Sigmoid colon (tissue), 7 donors: ENCODE measurements at places on chromosomes 16 and 17.
A peak's percentile ranks its signal among the peaks of the same experiment; 100 is the strongest.

DNA sequence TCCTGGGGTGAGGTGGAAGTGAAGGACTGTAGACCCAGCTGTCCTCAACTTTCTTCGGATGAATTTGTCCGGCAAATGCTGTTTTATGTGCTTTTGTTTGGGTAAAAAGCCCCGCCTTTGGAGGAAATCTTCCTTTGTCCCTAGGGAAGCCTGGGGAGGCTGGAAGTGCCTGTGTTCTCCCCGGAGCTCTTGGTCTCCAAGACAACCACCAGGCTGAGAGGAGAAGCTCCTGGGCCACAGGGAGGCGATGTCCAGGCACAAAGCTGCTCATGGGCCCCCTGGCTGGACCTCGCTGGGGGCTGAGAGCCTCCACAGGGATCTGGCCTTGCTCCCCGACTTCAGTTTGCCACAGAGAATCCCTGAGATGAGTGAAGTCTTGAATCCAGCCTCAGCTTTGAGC, 293.1 kb upstream of the N4BP1 start:
- no peaks in the 10 kb centered on the region for H3K4me1 ChIP-seq
- H3K4me3 ChIP-seq, result no peak overlapping the region
- H3K36me3 ChIP-seq, result no peaks in the 10 kb centered on the region
- H3K27me3 ChIP-seq, result no peaks in the 10 kb centered on the region
- DNase-seq, result no peak

DNA sequence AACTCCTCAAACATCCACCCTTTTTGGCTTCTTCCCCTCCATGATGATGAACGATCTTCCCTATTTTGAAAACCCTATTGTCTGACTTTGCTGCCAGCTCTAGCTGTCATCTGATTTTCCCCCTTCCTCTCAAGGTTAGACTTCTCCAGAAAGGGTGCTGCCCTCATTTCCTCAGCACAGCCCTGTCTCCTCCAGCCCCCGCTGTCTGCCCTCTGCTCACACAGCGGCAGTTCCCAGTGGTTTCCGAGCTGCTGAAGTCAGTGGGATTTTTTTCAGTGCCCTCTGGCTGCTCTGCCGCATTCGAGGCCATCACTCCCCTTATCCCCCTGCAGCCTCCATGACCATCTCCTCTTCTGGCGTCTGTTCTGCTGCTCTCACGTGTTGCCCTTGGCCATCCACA, 26.6 kb upstream of the C17orf107 start:
- DNase-seq, result no peak
- H3K27ac ChIP-seq, result no peak overlapping the region
- H3K36me3 ChIP-seq, result no peaks in the 10 kb centered on the region
- H3K4me1 ChIP-seq, result no peaks in the 10 kb centered on the region
- H3K4me3 ChIP-seq, result no peak overlapping the region

DNA sequence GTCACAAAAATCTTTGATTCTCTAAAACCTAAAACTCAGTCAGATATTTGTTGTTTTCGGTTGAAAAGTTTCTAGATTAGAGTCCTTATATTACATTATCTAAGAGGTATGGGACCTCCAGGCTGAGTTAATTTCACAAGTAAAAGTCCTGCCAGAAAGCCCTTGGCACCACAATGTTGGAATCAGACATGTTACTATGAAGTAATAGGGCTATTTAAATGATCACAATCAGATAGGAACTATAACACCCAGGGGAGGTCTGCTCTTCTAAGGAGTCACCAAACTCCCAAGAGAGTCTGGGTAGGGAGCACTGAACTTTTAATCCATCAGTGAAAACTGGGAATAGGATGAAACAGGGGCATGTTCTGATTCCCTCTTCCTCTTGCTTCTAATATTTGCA, 54.2 kb downstream of the WIPI1 start:
- H3K27ac ChIP-seq, result no peak overlapping the region
- no peak overlapping the region for H3K4me3 ChIP-seq

- no peaks in the 10 kb centered on the region for H3K27me3 ChIP-seq
- H3K27ac ChIP-seq, result peak overlapping the region; percentile 96
- no peak for DNase-seq
- H3K4me3 ChIP-seq, result peak overlapping the region; percentile 89
Measured at GRCh38 chr17:81666092-81666341, 388 bp downstream of the OXLD1 start.

DNA sequence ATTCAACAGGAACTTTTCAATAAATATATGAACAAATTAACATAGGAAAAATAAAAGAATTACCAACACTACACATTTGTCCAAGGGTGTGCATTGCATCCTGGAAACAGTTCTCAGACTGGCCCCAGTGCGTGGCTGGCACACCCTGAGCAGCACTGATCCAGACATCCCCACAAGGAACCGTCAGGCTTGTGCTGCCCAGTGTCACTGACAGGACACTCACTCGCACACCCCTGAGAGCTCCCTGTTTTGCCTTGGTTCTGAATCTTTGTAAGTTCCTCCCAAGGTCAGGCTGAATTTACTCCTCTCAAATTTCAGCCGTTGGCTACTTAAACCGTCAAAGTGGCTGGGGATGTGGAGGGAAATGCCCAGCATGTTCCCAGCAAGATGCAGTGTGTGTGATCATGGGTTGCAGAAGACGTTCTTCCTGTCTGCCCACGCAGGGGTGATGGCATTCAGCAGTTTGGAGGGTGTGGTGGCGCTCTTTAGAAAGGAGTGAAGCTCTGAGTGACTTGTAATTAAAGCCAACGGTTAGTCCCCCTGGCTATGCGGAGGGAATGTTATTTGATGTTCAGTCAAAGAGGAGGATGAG, 1.7 kb downstream of the MT2A start:
- peak overlapping the region; percentile 93 for H3K27ac ChIP-seq
- H3K36me3 ChIP-seq, result no peaks in the 10 kb centered on the region
- H3K4me3 ChIP-seq, result peak overlapping the region; percentile 59
- DNase-seq, result peak; percentile 83
- no peaks in the 10 kb centered on the region for H3K27me3 ChIP-seq

GRCh38 chr16:61969077-61969382, 67.2 kb downstream of the CDH8 start:
- H3K27ac ChIP-seq, result no peak overlapping the region
- no peak overlapping the region for H3K4me3 ChIP-seq
- no peaks in the 10 kb centered on the region for H3K27me3 ChIP-seq
- no peaks in the 10 kb centered on the region for H3K4me1 ChIP-seq

DNA sequence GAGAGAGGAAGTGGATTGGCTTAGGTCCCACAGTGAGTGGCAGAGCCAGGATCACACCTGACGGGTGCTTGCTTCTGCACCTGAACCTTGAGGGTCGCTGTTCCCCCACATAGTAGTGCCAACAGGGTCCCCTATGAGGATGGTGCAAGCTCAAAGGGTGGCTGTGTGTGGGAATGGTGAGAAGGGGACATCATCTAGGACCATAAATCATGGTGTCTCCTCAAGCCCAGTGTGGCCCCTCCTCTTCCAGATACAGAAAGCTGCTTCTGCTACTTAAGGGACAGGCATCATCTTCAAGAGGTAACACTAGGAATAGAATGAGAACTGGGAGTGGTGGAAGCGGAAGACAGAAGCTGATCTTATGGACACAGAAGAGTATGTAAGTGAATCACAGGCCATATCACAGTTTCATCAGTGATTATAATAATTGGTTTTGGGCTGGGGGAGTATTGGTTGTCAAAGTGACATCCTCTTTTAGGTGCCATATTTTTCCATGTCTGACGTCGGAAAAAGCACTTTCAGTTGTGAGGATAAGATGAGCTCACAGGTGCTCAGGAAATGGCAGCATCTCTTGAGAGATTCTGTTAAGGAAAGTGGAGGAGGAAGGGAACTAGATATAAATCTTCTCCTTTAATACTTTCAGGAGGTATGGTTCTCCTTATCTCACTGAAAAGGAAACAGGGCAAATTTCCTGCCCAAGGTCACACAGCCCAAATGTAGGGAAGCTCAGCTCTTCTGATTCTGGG, 83.2 kb upstream of the HNF1B start:
- DNase-seq, result no peak
- no peak overlapping the region for H3K27ac ChIP-seq
- no peaks in the 10 kb centered on the region for H3K4me1 ChIP-seq
- no peaks in the 10 kb centered on the region for H3K27me3 ChIP-seq
- no peak overlapping the region for H3K4me3 ChIP-seq

GRCh38 chr16:78522327-78522726, 422.9 kb downstream of the WWOX start:
- H3K36me3 ChIP-seq, result no peaks in the 10 kb centered on the region
- no peak overlapping the region for H3K4me3 ChIP-seq
- H3K4me1 ChIP-seq, result no peaks in the 10 kb centered on the region
- DNase-seq, result no peak
- no peaks in the 10 kb centered on the region for H3K27me3 ChIP-seq

GRCh38 chr16:5461141-5461540, 363.5 kb upstream of the EEF2KMT start:
- H3K27me3 ChIP-seq, result no peaks in the 10 kb centered on the region
- no peak overlapping the region for H3K4me3 ChIP-seq

GRCh38 chr17:81659038-81659437, 2.7 kb upstream of the PDE6G start:
- H3K36me3 ChIP-seq, result no peaks in the 10 kb centered on the region
- H3K4me3 ChIP-seq, result no peak overlapping the region
- H3K4me1 ChIP-seq, result no peaks in the 10 kb centered on the region
- no peak for DNase-seq
- no peaks in the 10 kb centered on the region for H3K27me3 ChIP-seq
- H3K27ac ChIP-seq, result no peak overlapping the region

GRCh38 chr17:50601823-50602375, 32.8 kb upstream of the ABCC3 start:
- H3K27ac ChIP-seq, result no peak overlapping the region
- H3K27me3 ChIP-seq, result peaks cover 4% of the 10 kb centered on the region
- H3K36me3 ChIP-seq, result no peaks in the 10 kb centered on the region
- DNase-seq, result no peak
- H3K4me3 ChIP-seq, result no peak overlapping the region

DNA sequence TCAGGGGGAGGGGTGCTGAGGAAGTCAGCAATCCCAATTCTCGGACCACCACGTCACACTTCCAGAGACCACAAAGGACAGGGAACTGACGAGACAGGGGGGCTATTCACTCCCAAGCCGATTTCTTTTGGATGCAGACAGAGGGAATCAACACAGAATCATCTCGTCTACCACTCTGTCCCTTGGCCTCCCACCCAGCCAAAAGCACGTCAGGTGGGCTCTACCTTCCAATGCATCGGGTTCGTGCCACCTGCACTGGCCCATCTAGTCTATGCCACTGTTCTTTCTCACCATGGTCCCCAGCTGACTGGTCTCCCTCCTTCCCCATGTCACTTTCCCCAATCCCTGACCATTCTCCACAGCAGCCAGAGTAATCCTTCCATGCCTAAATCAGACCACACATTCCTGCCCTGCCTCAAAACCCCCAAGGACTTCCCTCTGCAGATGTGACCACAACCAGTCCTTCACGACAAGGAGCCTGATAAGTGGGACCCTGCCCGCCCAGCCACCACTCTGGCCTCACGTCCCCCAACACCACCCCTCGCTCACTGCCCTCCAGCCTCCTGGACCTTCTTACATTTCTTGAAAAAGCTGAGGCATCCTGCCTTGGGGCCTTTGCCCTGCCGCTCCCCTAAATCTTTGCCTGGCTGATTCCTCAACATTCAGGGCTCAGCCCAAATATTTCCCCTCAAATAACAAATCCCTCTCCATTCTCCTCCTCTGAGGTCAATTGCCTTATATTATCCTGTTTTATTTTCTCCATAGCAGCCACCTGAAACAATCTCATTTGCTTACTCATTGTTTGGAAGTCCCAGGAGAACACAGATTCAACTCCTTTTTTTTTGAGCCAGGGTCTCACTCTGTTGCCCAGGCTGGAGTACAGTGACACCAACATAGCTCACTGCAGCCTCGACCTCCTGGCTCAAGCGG, 70.4 kb downstream of the IL21R start:
- no peak overlapping the region for H3K27ac ChIP-seq
- DNase-seq, result no peak
- no peaks in the 10 kb centered on the region for H3K27me3 ChIP-seq
- H3K36me3 ChIP-seq, result peaks cover 100% of the 10 kb centered on the region
- H3K4me1 ChIP-seq, result no peaks in the 10 kb centered on the region

DNA sequence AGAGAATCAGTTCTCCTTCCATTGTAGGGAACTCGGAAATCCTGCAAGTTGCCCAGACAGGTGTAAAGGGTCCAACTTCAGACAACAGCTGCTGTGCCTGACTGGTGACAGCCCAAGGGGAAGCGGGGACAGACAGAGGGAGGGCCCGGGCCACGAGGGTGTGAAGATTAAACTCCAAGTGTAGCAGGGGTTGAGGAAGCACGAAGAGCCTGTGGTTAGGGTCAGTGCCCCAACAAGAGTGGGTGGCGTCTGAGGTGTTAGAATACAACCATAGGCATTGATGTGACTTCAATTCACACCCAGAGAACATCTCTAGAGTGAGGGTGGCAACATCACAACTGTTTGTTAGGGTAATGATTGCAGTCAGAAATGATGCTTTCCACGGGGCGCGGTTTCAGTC, 39.1 kb downstream of the ASPA start:
- no peaks in the 10 kb centered on the region for H3K27me3 ChIP-seq
- peak; percentile 57 for DNase-seq
- no peak overlapping the region for H3K27ac ChIP-seq
- peaks cover 10% of the 10 kb centered on the region for H3K4me1 ChIP-seq
- H3K4me3 ChIP-seq, result no peak overlapping the region
- H3K36me3 ChIP-seq, result no peaks in the 10 kb centered on the region

DNA sequence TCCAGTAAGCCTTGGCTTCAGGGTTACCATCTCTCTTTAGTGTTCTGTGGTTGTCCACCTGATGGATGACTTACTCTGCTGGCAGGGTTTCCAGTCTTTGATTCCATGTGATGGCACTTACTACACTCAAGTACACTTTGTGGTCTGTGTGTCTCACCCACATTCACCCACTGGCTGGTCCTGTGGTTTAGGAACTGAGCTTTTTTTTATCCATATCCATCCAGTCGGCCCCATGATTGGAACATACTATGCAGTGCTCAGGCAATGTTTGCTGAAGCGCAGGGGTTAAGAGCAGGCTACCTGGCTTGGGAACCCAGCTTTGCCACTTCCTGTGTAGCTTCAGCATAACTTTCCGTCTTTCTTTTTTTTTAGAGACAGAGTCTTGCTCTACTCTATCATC, 2.8 kb upstream of the FUS start:
- H3K4me3 ChIP-seq, result no peak overlapping the region
- no peaks in the 10 kb centered on the region for H3K36me3 ChIP-seq
- no peak overlapping the region for H3K27ac ChIP-seq
- peaks cover 21% of the 10 kb centered on the region for H3K4me1 ChIP-seq
- no peaks in the 10 kb centered on the region for H3K27me3 ChIP-seq
- DNase-seq, result no peak

GRCh38 chr17:77690271-77691161, 268.0 kb upstream of the TNRC6C start:
- H3K4me3 ChIP-seq, result peak overlapping the region; percentile 0
- no peak overlapping the region for H3K27ac ChIP-seq
- no peaks in the 10 kb centered on the region for H3K36me3 ChIP-seq
- DNase-seq, result no peak

DNA sequence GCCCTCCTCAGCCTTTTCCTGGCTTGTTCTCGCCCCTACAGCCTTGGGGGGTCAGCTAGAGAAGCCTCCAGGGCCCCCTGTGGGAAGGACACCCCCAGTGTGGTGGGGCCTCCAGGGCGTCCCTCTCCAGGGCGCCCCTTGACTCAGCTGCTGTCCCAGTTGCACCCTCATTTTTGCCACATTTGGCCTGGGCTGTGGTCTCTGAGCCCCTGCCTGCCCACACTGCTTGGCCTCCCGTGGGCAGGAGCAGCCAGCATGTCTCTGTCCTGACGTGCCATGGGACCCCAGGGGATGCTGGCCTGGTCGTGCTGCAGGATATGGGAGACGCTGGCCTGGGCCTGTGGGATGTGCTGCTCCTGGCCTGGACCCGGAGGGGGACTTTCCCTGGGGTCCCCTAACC, 5.0 kb downstream of the CHTF18 start:
- no peak overlapping the region for H3K4me3 ChIP-seq
- H3K36me3 ChIP-seq, result no peaks in the 10 kb centered on the region
- peaks cover 26% of the 10 kb centered on the region for H3K27me3 ChIP-seq
- no peak for DNase-seq
- H3K4me1 ChIP-seq, result no peaks in the 10 kb centered on the region
